ENCODE measurements at places on chromosomes 6 and 20.
A peak's percentile ranks its signal among the peaks of the same experiment; 100 is the strongest.

DNA sequence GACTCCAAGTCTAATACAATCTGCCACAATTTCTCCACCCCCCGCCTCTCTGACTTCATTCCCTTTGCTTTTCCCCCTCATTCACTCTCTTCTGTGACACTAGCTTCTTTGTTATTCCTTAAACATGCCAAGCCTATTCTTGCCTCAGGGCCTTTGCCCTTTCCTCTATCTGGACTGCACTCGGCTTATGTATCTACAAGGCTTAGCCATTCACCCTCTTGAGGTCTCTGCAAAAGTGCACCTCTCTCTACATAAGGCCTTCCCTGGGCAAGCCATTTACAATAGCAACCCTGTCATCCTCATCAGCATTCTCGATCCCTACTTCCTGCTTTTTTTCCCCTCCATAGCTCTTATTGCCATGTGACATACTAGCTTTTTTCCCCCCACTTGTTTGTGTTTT, 168.9 kb downstream of the PDSS2 start:
- peak; percentile 56 for DNase-seq

DNA sequence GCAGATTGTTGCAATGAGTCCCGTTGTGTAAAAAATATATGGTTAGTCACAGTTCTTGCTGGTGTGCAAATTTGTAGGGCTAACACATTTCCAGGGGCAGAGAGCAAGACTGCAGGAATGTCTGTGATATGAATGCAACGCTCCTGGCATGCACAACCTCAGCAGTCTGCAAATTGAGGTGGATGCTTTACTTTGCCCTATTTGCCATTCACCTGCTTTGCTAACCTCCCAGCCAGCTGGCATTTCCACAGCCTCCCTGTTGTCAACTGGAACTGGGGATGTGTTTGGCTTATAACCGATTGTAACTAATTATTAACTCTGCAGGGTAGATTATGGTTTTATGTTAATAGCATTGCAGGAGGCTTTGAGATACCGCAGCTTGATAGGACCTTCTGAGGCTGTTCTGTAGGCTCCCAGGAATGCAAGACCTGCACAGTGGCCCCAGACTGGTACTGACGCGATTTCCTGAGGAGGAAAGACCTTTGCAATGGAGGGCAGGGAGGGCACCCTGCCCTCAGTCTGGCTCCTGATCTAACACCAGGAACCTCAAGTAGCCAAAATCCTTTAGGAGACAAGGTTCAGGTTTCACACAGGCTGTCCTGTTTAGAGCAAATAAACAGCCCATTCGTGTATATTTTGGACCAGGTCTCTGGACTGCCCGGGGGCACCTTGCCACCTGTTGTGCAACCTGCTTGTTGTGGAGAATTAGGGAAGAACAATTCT, 53.4 kb downstream of the EDN1 start:
- no peak for DNase-seq

GRCh38 chr6:81761197-81761596, 8.7 kb upstream of the TENT5A start:
- DNase-seq = no peak

DNA sequence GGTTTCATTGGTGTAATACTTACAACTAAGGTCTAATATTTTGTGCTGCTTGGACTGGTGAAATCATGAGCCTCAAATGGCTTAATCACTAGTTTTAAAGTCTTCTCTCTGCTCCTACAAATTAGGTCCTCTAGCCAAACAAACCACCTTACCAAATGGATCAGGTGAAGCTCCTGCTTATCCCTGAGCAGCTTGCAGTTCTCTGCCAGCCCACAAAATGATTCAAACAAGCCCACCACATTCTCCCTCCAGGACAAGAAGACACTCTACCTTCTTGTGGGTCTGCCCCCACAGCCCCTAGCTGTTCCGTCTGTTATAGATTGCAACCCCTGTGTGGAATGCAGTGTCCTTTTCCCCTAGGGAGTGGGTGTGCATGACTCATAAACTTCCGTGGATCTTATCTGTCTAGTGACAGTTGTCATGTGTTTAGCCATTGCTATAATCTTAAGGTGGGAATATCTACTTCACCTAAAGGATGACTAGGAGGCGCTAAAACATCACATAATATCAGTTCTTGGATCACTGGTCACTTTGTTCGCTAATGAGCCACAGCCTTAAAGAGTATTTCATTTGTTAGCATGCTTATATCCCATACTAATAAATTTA, 940.5 kb upstream of the MANEA start:
- DNase-seq = no peak

DNA sequence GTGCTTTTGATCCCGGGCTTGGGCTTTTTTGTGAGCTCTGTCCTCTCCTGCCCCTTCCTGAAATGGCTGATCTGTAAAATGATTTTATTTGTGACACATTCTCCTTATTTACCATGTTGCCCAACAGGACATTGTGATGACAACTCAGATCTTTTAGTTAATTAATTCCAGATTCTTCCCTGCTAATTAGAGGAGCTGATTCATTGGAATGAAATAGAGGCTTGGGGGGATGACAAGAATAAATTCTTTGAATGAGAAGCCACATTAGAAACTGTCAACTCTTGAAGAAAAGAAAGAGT, 26.1 kb upstream of the GABRR1 start:
- DNase-seq = no peak

- DNase-seq = no peak
Measured at GRCh38 chr6:44617416-44617815, 229.9 kb downstream of the CDC5L start.

Measured in neural crest cell (in vitro differentiated cells).